ENCODE measurements at places on chromosomes 2 and 18.
A peak's percentile ranks its signal among the peaks of the same experiment; 100 is the strongest.

- no peak for DNase-seq
Measured at GRCh38 chr18:8811115-8811514, 105.8 kb downstream of the MTCL1 start.

DNA sequence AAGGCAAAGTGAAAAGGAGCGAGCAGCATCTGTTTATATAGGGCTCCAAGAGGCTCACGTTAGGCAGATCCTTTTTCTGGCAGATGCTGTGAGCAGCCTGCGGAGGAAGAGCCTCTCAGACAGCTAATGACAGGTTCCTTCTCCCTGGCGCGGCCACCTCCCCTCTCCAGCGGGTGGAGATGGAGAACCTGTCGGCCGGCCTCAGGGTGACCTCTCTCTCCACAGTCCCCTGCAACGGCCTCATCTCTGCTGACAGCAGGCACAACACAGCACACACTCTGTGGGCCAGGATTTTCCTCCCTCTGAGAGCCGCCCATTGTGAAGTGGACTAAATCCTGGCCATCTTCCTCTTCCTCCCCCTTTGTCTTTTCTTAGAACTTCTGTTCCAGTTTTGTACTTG lies 119.8 kb downstream of the PRKCE start:
- no peak for DNase-seq

GRCh38 chr2:239181903-239182581 lies 218.8 kb downstream of the HDAC4 start:
- DNase-seq = no peak

DNA sequence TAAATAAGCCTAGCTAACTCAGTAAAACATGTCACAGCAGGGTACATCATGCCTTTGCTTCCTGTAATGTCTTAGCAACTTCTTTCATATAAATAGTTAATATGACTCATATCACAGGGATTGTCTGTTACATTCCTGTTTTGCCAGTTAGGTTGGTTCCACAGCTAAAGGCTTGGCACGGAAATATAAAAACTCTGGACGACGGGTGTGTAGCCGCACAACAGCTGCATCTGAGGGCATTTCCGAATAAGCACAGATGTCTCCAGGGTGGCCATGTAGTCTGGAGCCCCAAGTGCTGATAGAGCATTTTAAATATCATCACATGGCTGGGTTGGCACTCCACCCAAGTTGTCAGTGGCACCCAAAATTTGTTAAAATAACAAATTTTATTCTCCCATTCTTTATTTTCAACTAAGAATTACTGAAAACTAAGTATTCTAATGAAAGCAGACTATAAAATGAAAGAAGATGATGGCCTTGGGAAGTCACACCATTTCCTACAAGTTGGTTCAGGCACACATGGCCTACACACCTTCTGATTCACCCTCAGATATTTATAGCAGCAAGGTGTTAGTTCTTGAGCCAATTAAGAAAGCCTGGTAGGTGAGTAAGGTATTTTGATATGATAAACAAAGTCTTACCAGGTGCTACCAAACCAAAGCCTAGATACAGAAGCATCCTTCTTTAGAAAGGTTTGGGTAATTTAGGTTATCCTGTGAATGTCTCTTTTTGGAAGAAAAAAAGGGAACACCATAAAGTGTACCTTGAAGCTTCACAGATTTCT lies 61.8 kb upstream of the STK17B start:
- no peak for DNase-seq

DNA sequence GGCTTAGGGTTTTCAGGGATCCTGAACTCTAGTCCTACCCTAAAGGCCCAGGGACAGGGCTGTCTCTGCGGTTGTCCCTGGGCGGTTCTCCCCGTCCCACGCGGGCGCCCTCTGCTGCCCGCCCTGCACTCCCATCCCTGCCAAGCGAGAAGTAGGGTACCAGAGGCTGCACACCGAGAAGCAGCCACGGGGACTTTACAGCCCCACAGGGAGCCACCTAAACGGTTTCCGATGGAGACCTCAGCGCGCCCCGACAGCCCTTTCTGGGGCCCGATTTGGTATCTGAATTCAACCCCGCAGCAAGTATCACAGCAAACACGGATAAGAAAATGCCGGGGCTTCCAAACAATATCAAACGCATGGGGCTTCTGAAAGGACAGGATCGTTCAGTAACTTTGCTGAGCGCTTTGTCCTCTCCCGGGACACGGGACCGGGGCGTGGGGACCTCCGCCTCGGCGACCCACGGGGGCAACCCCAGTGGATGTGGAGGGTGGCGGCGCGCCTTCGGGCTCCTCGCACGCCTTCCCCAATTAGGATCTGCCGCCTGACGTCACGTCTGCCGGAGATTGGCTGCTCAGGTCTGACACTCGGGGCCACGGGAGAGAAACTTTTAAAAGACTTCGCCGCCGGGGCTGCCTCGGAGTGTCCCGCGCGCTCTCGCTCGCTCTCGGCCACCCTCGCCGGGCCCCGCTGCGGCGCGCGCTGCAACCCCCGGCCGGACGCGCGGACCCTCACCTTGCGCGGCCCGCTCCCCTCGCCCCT lies at the start of gene LTBP1:
LTBP1 (plus strand) TSS at position 640 of the 762 bp plus-strand sequence. CDS start 372 bp downstream, outside the sequence.
- peak; percentile 12 for DNase-seq

GRCh38 chr2:128380961-128381938 lies 62.6 kb upstream of the HS6ST1 start:
- DNase-seq = no peak

GRCh38 chr2:103435010-103435409 lies 673.2 kb downstream of the TMEM182 start:
- no peak for DNase-seq

GRCh38 chr2:156512451-156512850 lies 76.3 kb downstream of the GPD2 start:
- DNase-seq = no peak

GRCh38 chr2:218644721-218645120 lies 14.7 kb downstream of the ZNF142 start:
- DNase-seq = no peak

DNA sequence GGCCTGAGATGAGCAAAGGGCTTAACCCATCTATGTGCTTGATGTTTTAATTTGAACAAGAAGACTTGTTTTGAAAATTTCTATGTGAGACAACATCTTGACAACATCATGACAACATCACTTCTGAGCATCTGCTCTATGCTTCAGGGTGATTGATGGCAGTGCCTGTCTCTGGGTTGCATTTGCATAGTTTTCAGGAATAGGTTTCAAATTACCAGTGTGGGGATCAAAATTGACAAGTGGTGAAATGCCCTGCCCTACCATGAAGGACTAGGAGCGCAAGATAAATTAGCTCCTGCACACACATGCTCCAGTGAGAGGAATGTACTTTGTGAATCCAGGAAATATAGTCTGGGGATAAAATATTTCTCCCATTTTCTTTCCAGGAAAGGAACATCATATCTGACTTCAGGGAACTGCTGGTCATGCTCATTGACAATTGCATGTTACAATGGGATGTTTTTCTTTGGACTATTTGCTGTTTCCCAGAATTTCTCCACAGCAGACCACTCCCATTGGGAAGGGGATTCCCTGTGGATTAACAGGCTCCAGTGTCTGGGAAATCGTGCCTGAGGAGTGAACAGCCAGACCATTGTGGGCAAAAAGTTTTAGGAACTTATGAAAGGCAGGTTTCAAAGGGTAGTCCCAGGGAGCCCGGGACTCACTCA lies 45.3 kb upstream of the IL1R2 start:
- DNase-seq = no peak

DNA sequence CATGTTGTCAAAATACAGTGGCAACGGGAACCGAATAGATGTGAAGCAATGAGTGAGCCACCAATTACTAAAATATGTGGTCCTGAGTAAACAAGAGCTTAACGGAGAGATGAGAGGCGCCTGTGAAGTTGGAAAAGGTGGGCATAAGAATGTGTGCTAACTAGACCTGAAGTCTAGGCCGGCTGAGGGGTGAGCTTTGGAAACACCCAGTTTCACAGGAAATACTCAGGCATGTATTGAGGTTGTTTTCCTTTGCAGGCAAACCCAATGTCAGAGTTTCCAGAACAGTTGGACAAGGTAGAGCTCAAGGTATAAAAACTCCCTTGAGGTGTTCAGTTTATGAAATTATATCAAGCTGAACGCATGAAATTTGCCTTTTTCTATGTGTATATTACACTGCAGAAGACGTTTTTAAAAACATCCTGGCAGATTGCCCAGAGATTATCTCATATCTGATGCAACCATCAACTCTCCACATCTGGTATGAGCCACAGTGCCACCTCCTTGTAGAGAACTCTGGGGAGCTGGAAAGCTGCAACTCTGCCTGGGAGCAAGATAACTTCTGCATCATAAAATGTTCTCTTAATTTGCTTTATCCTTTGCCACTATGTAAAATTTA lies 3.9 kb upstream of the WDSUB1 start:
- DNase-seq = no peak

DNA sequence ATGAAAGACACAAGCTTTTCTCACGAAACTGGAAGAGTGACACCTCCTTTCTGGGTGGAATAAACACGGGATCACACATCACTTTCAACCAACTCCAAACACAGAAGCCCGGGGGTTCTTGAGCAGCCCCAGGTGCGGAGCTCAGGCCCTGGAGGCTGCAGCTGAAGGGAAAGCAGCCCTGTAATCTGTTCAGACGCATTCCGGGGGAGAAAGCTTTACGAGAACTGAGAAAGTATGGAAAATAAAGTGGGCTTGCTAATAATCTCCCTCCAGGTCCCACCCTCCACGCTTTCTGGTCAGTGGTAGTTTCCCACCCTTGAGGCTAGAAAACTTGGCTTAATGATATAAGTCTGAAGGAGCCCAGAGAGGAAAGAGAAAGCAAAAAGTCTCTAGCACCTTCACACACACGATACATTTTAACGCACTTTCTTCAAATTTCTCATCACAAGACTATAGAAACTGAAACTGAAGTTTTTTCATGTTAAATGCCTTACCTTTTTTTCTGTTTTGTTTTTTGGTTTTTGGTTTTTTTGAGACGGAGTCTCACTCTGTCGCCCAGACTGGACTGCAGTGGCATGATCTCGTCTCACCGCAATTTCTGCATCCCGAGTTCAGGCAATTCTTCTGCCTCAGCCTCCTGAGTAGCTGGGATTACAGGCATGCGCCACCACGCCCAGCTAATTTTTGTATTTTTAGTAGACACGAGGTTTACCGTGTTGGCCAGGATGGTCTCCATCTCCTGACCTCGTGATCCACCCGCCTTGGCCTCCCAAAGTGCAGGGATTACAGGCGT lies 141.3 kb downstream of the AFF3 start:
- DNase-seq = no peak

GRCh38 chr18:25516747-25517498 lies 165.0 kb upstream of the ZNF521 start:
- no peak for DNase-seq
